Skin of body (tissue), 3 donors: ENCODE measurements at places on chromosomes 1 and 21. TPM values are rescaled to one million over a fixed set of nuclear protein-coding genes. Genes with fewer than 3 reads are reported as not detected.

DNA sequence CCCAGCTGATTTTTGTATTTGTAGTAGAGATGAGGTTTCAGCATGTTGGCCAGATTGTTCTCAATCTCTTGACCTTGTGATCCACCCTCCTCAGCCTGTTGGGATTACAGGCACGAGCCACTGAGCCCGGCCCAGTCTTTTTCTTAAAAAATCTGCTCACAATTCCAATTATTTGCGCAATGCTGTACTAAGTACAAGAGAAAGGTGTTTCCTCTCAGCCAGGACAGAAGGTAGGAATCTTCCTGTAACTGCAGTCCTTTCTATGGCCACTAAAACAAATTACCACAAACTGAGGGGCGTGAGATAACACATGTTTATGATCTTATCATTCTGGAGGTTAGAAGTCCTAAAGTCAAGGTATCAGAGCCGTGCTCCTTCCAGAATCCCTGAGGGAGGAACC, 6.9 kb upstream of the CBR3 start:
- no peak for DNase-seq

DNA sequence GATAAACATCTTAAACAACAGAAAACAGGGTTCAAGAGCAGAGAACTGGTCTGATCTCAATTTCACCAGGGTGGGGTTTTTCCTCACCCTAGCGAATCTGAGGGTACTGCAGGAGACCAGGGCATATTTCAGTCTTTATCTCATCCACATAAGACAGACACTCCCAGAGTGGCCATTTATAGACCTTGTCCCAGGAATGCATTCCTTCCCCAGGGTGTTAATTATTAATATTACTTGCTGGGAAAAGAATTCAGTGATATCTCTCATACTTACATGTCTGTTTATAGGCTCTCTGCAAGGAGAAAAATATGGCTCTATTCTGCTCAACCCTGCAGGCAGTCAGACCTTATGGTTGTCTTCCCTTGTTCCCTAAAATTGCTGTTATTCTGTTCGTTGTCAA, 84.1 kb downstream of the LYPLAL1 start:
- no peak for DNase-seq

- no peak for DNase-seq
Observed at GRCh38 chr1:119968068-119968492, 71.8 kb upstream of the ADAM30 start.

GRCh38 chr1:33312413-33312749, 8.5 kb downstream of the A3GALT2 start:
- DNase-seq: no peak

DNA sequence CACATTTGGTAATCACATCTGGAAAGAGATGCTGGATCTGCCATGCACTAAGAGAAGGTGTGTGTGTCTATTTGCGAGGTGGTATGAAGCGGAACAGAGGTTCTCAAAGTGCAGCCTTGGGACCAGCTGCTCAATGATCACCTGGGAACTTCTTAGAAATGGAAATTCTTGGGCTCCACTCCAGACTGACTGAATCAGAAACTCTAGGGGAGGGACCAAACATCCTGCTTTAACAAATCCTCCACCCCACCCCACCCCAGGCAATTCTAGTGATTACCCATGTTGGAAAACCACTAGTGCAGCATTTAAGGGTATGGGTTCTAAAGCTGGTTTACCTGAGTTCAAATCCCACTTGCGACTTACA, 143.9 kb upstream of the JUN start:
- DNase-seq: no peak

DNA sequence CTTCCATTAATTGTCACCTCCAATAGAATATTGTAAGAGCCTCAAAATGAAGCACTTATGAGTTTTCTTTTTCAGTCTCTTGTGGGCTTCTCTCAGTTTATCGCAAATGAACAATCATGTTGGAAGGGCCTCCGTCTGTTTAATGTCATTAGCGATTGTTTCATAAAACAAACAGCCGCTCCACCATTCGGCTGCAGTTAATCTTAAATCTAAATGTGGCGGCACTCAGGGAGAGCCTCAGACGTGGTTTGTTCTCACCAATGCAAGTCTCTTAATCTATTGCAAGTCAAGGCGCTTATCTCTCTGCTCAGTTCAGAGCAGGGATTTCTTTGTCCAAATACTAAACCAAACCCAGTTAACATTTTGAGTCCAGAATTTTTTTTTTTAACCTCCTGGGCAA, 34.9 kb upstream of the ESRRG start:
- no peak for DNase-seq

DNA sequence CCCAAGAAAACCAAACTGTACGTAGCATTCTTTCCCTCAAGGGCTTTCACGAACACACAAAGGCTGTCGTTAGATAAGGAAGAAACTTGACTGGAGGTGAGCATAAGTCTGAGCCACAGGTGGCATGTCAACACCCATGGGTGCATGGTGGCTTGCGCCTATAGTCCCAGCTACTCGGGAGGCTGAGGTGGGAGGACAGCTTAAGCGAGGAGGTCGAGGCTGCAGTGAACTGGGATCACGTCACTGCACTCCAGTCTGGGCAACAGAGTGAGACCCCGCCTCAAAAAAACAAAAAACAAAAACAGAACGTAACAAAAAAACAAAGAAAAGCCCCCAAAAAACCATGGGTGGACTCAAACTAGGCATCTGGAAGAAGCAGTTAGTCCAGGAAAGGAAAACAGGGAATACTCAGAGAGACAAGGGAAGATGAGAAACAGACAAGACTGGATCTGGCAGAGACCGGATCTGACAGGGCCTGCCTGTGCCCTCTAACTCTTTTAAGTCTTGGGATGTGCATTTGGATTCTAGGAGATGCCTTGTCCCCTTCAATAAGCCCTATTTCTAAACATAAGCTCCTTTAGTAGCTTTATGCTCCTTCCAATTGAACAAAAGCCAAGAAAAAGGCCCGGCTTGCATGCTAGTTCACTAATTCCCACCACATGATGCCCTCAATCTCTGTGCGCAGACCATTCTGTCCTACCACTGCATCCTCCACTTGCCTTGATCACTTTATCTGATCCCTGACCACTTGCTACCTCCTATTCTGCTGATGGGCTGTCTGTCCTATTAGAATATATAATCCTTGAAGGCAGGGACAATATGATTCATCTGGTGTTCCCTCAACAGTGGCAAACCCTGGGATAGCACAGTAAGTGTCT, 73.8 kb downstream of the APP start:
- no peak for DNase-seq

GRCh38 chr1:157201767-157202166, 63.6 kb upstream of the ETV3 start:
- DNase-seq: no peak

- DNase-seq: no peak
Observed at GRCh38 chr1:6154525-6155319, 25.4 kb downstream of the CHD5 start.

DNA sequence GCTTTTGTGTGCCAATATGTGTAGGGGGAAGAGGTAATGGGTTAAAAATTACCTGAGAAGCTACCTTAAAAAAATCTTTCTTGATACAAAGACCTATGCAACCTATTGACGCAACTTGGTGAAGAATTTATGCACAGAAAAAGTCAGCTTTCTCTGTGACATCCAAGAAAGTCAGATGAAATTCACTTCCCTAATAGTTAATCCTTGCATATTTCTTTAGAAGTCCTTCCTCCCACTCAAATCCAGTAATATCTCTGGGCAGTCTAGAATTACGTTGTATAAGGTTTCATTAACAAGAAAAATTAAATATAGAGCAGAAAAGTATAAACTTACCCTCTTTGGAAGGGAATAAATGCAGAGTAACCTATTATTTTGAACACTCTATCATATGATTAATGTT, 2.9 kb downstream of the UBAP2L start:
- no peak for DNase-seq

DNA sequence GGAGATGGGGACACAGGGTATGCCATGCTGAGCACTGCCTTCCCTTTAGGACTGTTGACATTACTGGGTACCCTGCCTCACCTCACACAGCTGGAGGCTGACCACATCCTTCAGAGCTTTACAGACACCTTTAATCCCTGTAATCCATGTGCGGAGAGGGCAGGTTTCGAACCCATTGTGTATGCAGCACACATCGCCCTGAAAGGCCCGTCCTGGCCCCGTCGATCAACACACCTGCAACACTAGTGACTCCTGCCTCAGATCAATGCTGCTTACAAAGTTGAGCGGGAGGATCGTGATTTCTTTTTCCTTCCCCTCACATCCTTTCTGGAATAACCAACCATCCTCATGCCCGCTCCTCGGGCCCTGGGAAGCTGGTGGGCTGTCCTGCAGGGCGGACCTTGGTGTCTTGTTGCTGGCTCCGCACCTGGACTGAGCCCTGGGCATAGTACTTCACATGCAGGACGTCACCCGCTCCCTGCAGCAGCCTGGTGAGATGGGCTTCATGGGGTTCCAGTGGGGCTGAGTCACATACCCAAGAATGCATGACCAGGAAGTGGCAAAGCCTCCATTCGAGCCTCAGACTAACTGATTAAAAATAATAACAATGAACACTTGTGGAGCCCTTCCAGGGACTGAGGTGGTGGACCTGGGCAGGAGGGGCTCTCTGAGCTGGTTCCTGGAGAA, 403.6 kb downstream of the PTPRU start:
- DNase-seq: no peak

DNA sequence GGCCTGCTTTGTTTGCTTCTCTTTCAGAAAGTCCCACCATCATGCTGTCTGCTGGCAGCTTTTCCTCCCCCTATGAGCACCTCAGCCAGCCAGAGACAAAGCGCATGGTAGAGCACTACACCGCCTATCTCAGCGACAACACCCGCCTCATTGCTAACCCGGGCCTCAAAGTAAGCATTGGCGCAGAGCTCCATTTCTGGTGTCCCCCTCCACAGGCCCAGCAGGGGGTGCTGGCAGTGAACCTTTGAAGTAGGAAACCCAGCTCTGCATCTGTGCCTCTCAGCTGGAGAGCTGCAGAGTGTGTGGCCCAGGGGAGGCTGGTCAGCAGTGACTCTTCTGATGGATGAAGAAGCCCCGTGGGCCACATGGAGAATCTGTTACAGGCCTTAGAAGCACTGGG, 81.2 kb upstream of the RAVER2 start:
- no peak for DNase-seq

- no peak for DNase-seq
Observed at GRCh38 chr21:41366522-41367151, 4.8 kb downstream of the MX2 start.

GRCh38 chr1:117821774-117822482, 107.5 kb downstream of the GDAP2 start:
- no peak for DNase-seq

Gene FMOD
- 31.9 TPM for total RNA-seq

Gene DENND1B
- 13.3 TPM for total RNA-seq

Gene BMP8B
- total RNA-seq: 2.0 TPM

Gene GBP3
- total RNA-seq: 7.2 TPM

Gene FOXO6
- total RNA-seq: 4.1 TPM

Gene CYP4A11
- total RNA-seq: not detected
